ENCODE measurements at places on chromosomes 5 and 9.

DNA sequence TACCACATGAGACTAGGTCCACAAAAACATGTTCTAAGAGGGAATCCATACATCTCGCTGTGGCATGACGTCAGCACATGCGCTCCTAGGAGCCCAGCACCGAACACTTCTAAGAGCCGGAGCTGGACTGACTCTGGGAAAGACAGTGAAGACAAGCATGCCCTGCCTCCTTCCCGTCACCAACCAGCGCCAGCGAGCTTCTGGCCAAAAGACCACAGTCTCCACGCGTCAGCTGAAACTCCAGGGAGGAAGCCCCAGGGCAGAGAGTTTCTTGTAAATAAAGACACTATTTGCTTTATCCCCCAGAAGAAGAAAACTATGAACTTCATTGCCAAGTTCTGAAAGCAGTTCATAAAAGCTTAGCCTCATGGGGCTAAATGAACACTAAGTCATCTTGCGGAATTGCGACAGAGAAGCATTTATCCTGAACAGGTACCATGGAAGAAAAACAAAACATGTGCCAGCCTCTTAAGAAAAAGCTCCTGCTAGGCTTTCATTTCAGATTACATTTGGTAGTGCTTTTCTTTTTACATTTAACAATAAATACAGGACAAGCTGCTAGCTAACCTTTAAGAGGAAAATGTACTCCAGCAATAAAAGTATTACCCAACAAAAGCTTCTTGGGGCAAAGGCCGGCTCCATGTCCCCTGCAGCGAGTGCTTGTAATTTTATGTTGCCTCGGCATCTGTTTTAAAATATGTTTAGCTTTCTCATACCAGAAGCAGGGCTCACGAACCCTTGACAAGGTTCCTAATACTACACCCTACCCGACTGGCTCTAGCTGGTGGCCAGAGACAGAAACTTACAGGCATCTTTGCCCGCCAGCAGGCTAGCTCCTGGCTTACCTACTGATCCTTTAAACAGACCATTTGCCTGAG, 96.5 kb downstream of the PRRT1B start:
- H3K4me3 ChIP-seq = no peak overlapping the region
- H3K27me3 ChIP-seq = no peaks in the 10 kb centered on the region
- no peak for DNase-seq
- peaks cover 20% of the 10 kb centered on the region for H3K4me1 ChIP-seq

- DNase-seq = no peak
- H3K27me3 ChIP-seq = no peaks in the 10 kb centered on the region
- H3K4me1 ChIP-seq = peaks cover 6% of the 10 kb centered on the region
- no peaks in the 10 kb centered on the region for H3K36me3 ChIP-seq
- no peak overlapping the region for H3K27ac ChIP-seq
Measured at GRCh38 chr9:129237803-129238202, 59.7 kb upstream of the IER5L start.

DNA sequence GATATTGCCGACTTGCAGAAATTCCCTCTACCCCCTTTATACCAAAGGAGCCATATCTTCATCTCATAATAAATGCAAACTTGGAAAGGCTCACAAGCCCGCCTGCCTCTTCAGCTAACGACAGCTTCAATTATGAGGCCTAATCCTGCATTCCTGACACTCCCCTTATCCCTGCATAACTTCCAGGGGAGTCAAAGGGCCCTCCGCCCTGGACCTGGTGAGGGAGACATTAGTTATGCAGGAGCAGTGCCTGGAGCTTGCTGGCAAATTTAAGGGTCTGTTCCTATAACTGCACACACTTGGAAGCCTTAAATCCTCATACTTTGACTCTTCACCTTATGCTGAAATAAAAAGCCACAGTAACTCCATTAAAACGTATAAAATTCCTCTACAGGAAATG, 617.9 kb downstream of the BNC2 start:
- H3K27ac ChIP-seq = no peak overlapping the region
- no peaks in the 10 kb centered on the region for H3K36me3 ChIP-seq
- H3K4me1 ChIP-seq = no peaks in the 10 kb centered on the region
- no peak overlapping the region for H3K4me3 ChIP-seq

DNA sequence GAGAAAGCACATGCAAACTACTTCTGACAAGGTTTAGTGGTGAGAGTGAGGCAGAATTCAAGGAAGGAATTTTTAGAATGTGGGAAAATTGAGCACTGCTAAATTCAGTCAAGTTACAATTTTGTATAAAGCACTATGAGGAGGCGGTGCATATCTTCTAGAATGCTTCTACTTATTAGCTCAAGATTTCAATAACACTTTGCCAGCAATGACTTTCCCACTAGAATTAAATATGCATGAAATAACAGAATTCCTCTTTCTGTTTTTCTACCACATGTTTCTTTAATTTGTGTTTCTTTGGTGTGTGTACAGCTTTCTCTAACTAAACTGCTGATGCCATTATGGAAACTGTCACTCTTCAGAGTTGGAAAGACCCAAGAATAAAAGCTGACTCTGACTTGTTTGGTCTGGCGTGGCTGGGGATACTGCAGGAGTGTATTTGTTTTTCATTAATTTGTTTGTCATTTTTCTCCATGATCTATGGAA, 163.5 kb downstream of the ARSB start:
- DNase-seq = no peak
- no peak overlapping the region for H3K4me3 ChIP-seq
- H3K27me3 ChIP-seq = no peaks in the 10 kb centered on the region
- peaks cover 6% of the 10 kb centered on the region for H3K36me3 ChIP-seq

- no peak overlapping the region for H3K4me3 ChIP-seq
- H3K27ac ChIP-seq = no peak overlapping the region
- no peak for DNase-seq
- H3K4me1 ChIP-seq = no peaks in the 10 kb centered on the region
- no peaks in the 10 kb centered on the region for H3K36me3 ChIP-seq
Measured at GRCh38 chr9:69393425-69393824, 68.4 kb downstream of the ENTREP1 start.

DNA sequence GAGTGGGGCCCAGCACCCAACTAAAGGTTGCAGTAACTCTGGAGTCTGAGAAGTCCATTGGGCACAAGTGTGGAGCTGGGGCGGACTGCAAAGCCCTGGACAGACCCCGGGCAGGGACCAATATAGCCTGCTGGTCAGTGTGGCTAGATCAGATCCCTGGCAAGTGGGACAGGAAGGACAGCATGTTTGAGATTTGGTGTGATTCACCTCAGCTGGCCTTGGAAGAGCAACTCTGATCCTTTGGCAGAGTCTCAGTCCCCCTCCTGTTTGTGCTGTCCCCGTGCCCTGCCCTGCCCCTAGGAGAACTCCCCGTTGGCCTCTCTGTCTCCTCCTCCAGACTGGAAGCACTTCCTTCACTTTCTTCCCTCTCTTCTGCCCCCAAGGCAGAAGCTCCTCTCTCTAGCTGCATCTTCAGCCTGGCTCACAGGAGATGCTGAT, 255.3 kb downstream of the FSTL4 start:
- DNase-seq = no peak
- H3K27ac ChIP-seq = no peak overlapping the region
- H3K36me3 ChIP-seq = no peaks in the 10 kb centered on the region
- no peaks in the 10 kb centered on the region for H3K27me3 ChIP-seq

All from CD14-positive monocyte (primary cell).